ENCODE measurements at places on chromosomes 6 and 20.

DNA sequence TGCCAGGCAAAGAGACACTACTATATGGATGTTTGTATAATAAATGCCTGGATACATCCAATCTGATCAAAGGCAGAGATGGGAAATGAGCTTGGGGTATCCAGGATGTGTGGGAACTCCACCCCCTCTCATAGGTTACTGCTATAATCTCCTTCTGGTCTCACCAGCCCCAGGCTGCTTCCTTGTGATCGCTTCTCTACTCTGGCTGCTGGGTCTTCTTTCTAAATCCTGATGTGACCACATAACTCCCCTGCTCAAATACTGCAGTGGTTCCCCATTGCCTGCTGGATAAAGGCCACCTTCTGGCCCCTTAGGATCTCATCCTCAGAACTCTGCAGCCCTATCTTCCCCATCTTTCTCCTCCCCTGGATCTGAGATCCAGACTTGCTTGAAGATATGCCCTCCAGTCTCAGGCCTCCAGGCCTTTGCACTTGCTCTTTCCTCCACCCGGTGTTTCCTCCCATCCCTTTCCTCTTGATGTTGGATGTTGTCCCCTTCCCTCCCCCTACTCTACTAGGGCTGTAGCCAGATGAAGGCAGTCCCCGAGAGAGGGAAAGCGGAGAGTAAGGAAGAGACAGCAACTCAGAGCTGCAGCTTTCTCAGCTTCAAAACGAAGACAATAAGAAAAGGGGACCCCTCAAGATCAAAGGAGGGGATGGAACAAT is 828 bp upstream of the XKR7 start:
- no peak for DNase-seq

- DNase-seq = no peak
Observed at GRCh38 chr6:16318953-16319720, 80.8 kb downstream of the GMPR start.

DNA sequence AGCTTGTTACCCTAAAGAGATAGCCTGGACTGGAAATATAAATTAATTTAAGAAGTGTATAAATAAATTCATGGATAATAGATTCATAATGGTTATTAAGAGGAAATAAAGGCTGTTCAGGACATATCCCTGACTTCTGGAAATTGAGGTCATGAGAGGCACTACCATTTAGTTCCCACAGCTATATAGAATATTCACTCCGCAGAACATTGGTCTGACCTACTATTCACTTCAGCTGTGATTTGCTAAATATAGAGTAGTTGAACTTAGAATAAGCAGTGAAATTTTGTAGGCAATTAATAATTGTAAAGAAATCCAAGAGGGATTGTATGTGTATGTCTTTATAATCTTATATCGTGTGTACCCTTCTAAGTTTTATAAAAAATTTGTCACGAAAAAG is 112.8 kb downstream of the ARID1B start:
- DNase-seq = no peak

- DNase-seq = no peak
Observed at GRCh38 chr6:43095939-43096338, 19.8 kb downstream of the PTK7 start.

GRCh38 chr6:153425536-153425935 is 294.5 kb upstream of the RGS17 start:
- DNase-seq = no peak

GRCh38 chr20:53598140-53599043 is 4.8 kb upstream of the ZNF217 start:
- no peak for DNase-seq

DNA sequence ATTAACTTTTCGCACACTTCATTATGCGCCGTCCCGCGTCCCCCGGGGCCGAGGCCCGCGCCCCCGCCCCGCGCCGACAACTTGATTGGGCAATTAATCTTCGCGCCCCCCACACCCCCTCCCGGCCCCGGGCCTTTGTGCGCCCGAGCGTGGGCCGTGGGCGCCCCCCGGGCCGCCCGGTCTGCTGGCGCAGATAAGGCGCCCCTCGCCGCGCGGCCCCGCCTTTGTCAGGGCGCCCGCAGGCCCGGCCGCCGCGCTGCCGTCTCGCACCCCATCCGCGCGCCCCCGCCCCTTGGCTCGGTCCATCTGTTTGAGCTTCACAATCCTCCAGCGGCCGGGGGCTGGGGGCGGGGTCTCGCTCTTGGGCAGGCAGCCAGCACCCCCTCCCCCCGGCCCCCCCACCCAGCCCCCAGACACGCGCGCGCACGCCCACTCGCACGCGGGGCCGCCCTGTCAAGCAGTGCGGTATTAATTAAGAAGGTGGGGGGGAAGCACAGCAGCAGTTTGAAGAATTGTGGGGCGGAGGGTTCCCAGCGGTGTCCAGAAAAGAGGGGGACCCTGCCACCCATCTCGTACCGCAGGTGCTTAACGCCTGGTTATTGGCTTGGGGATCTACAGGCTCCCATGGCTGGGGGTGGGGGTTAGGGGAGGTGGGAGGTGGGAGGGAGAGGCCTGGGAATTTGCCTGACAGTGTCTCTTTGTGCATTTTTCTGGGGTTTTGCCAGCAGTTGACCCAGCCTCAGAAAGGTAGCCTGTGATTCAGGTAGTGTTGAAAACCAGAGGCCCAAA is 34.6 kb upstream of the SCRT2 start:
- DNase-seq = no peak

GRCh38 chr6:159473475-159474263 is 219.4 kb downstream of the SOD2 start:
- peak; percentile 48 for DNase-seq

GRCh38 chr6:169913096-169913638 is 161.7 kb downstream of the ERMARD start:
- no peak for DNase-seq

GRCh38 chr6:10098756-10099528 is 315.9 kb downstream of the TFAP2A start:
- DNase-seq = no peak

DNA sequence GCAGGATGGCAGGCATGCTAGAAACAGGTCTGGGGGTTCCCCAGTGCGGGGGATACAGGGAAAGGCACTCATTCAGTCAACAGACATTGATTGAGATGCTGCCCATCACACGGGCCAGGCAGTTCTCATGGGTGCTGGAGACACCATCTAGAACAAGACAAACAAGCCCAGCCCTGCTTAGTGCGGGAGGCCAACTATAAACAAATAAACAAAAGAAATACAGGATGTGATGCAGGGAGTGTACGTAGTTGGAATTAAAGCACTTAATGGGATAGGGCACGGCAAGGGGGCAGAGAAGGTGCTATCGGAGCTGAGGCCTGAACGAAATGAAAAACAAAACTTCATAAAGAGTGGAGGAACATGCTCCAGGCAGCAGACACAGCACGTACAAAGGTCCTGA is 169.3 kb downstream of the PREX1 start:
- DNase-seq = no peak

DNA sequence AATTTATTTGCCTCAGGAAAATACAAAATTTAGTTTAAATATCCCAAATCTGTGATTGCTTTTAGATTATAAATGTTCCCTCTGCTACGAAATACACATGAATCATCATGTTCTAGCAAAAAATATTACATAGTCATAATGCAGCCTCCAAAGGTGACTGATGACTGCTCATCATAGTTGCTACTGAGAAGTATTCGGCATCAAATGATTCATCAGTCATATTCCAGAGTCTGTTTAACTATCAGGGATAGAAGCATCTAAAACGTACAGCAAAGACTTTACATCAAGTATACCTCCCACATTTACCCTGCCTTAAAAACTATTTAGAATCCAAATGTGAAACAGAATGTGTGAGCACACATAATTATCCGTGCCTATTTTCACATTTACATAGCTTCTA is 626.0 kb downstream of the CDH26 start:
- DNase-seq = peak; percentile 33

DNA sequence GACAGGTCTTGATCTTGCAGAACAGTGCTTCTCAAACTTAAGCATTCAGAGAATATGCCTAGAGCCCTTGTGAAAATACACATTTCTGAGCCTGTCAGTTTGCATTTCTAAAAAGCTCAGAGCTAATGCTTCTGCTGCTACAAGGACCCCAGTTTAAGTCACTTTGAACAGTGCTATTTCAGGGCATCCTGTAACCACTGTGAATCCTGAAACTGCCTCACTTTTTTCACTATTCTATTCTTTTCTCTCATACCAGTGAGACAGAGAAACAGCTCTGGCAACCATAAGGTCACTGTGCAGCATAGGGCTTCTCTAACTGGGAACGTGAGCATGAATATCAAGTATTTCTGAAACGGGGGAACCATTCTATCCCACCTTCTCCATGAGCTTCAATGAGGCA is 51.2 kb downstream of the LGSN start:
- no peak for DNase-seq

DNA sequence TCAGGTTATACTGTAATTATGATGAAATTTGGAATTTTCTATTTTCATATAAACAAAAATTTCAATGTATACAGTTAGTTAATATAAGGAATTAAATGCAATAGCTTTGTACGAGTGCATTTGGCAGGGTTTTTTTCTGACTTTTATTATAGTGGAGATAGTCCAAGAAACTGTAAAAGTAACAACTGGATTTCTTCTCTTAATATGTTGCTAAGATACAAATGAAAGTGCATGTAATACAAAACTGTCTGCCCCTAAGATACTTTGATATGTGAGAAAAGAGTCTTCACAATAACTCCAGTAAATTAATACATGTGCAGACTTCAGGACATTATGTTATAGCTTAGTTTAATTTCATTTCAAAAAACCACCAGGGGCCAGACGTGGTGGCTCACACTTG is 721.4 kb downstream of the CBLN4 start:
- no peak for DNase-seq

GRCh38 chr6:8139451-8139850 is 37.1 kb upstream of the EEF1E1 start:
- no peak for DNase-seq

DNA sequence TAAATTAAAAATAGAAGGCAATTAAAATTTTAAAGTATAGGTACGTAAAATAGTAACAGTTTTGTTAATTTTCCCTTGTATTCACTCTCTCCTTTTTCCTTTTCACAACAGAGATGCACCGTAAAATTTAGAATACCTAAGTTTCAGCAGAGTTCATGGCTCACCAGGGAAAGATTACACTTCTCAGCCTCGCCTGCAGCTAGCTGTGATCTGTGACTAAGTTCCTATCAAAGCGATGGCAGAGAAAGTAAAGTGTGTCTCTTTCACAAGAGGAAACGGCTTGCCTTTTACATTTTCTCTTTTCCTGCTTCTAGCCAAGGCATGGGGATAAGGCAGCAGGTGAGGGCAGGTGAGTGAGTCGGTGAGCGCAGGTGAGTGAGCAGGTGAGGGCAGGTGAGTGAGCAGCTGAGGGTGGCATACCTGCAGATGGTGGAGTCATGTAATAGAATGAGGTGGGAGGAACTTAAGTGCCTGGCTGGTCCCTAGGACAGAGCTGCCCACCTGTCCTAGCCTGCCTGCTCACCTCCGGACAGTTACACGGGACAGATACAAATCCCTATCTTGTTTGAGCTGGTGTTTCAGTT is 30.9 kb downstream of the ZFP64 start:
- DNase-seq = no peak

GRCh38 chr6:28258877-28259777 is at the start of gene NKAPL:
NKAPL (plus strand) TSS chr6:28259297; CDS start chr6:28259372, 75 bp downstream.
- peak; percentile 73 for DNase-seq

- no peak for DNase-seq
Observed at GRCh38 chr20:56453352-56453751, 15.1 kb upstream of the RTF2 start.

DNA sequence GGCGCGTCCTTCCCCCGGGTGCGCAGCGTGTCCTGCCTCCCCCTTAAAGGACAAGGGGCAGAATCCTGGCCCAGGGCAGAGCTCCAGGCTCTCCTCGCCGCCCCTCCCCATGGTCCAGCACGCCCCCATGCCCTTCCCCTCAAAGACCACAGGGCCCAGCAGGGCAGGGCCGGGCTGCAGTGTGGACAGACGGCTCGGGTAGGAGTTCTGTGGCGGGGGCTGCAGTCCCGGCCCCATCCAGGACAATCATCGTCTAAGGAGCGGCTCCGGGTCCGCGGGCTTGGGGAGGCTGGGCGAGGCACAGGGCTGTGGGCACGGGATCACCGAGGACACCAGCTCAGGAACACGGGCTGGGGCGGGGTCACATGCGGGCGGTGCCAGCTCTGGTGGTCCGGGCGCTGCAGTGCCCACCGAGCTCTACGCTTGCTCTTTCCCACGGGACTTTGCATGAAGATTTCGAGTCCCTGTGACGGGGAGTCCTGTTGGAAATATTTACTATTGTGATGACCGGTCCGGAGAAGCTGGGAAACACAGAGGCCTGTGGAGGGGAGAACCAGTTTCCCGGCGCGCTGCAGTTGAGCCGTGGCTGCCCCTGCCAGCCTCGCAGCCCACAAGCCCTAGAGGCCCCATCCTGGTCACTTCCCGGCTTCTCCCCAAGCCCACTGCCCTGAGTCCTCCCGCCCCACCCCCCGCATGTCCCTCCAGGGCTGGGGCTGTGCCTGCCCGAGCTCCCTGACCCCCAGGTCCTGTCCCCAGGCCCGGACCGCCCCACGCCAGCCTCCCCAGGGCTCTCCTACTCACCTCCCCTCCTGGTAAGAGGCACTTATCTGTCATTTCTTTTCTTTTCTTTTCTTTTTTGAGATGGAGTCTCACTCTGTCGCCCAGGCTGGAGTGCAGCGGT is 20.6 kb downstream of the SLC17A9 start:
- no peak for DNase-seq

GRCh38 chr6:167450626-167451025 is 125.7 kb downstream of the TTLL2 start:
- DNase-seq = no peak

GRCh38 chr6:40276141-40276540 is 311.0 kb downstream of the LRFN2 start:
- no peak for DNase-seq

DNA sequence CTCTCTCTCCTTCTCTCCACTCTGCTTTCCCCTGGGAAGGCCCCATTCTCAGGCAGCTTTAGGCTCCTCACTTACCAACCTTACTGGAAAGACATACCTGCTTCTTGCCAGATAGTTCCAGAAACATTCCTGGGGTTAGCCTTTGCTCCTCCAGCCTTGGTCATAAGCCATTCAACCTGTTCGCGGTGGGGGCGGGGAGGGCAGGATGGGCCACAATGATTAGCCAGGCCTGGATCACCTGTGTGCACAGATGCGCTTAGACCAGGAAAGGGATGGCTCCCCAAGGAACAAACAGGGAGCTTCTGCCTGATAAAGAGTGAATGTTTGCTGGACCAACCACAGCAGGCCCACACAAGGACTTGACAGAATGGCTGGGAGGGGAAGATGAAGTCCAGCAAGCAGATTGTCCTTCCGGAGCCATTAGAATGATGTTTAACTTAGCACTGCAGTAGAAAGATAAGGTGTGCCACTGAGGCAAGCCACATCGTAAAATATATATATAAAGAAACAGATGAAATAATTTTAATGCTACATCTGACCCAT is 57.7 kb upstream of the CDKAL1 start:
- DNase-seq = no peak

GRCh38 chr6:13576017-13576416 is 1.6 kb downstream of the SIRT5 start:
- DNase-seq = no peak

GRCh38 chr20:36317675-36318074 is 11.5 kb downstream of the DLGAP4 start:
- no peak for DNase-seq

- DNase-seq = no peak
Observed at GRCh38 chr6:126086560-126086959, 100.2 kb downstream of the TRMT11 start.

GRCh38 chr20:54134445-54135220 is 39.2 kb downstream of the CYP24A1 start:
- peak; percentile 79 for DNase-seq
